ENCODE measurements at places on chromosomes 11 and 22.

- peak; percentile 32 for DNase-seq
Measured at GRCh38 chr11:69337211-69337721, 43.3 kb downstream of the MYEOV start.

GRCh38 chr11:75151346-75152047, 590 bp downstream of the SLCO2B1 start:
- no peak for DNase-seq

DNA sequence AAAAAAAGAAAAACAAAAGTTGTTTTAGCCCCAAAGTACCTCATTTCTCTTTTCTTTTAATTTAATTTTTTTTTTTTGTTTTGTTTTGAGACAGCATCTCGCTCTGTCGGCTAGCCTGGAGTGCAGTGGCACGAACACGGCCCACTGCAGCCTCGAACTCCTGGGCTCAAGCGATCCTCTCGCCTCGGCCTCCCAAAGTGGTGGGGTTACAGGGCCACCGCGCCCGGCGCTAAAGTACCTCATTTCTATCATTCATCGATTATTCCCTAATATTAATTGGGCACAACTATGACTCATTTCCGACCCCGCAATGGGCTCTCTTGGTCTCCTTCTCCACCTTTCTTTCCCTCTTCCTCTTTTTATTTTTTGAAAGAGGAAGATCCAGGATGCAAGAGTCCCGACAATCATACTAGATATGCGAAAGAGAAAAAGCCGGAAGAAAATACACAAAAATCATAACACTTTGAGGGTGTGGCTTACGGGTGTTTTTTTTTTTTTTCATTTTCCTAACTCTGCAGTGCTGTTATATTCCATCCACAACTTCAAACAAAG, 475 bp upstream of the AIP start:
- DNase-seq, result no peak

DNA sequence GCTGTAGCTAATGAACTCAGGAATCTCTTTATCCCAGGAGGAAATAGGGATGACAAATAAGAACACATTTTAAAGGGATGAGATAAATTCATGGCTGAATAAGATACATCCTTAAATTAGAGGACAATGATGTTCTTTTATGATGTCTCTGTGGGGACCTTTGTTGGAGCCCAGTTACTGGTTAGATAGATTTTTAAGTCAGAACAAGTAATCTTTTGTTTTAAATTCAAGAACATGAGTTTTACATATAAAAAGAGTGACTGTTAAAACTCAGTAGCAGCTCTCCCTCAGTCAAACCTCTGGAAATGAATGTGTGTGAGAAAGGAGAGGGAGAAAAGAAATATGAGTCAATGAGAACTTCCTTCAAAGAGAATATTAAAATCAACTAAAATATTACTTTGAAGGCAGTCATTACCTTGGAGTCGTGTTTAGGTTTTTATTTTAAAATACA, 241.6 kb downstream of the SWAP70 start:
- DNase-seq, result no peak

DNA sequence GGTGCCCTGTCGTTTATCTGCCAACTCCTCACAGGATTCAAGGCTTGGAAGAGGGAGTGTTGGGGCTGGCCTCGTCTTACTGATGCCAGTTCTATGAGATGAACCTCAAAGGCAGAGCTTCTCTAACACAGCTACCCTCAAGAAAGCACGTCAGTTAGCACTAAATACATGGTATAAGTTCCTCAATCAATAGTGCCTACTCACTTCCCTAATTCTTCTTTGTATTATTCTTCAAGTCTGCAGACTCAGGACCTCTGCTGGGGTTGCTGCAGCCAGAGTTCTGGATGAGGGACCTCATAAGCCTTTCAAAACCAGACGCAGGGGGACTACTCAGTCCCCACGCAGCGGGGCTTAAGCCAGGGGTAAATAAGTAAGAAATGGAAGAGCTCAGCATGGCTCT, 118.3 kb downstream of the VPREB1 start:
- peak; percentile 45 for DNase-seq

DNA sequence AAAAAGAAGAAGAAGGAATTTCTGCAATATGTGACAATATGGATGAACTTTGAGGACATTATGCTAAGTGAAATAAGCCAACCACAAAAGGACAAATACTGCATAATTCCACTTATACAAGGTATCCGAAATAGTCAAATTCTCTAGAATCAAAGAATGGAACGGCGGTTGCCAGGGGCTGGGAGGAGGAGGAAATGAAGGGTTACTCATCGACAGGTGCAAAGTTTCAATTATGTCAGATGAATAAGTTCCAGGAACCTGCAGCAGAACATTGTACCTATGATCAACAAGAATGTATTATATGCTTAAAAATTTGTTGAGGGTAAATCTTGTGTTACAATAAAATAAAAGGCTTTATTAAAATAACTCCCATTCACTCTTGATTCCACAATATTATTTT, 49.0 kb downstream of the SC5D start:
- DNase-seq, result no peak

DNA sequence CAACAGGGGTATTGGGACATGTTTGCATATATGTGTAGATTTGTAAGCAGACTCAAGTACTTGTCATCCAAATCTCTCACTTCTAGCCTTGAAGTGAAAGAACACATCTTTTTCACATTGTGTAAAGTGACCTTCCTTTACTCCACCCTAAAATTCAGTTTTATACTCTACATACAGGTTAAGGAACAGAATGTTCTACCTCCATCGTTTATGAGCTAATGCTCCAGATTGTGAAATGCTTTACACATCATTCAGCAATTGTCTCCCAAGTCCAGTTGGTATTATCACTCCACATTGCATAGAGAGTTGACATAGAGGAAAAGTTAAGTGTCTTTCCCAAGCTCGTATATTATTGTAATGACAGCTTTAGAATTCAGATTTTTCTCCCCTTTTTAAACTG, 46.1 kb upstream of the BLID start:
- no peak for DNase-seq

DNA sequence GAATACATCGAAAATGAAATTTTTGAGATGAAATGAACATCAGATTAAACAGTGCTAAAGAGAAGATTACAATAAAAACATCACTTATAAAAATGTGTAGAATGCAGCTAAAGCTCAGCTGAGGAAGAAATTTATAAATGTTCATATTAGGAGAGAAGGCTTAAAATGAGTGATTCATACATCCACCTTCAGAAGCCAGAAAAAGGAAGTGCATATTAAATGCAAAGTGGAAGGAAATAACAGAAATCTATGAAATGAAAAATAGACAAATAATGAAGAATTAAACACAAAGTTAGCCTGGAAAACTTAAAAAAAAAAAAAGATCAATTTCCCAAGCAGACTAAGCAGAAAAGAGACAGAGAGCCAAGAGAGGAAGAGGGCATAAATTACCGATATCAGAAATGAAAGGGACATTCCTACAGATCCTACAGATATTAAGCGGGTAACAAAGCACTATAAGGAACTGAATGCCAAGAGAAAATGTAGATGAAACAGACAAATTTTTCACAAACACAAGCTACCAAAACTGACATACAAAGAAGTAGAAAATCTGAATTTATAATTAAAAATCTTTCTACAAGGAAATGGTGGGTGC, 7.2 kb upstream of the MOB2 start:
- DNase-seq, result no peak

DNA sequence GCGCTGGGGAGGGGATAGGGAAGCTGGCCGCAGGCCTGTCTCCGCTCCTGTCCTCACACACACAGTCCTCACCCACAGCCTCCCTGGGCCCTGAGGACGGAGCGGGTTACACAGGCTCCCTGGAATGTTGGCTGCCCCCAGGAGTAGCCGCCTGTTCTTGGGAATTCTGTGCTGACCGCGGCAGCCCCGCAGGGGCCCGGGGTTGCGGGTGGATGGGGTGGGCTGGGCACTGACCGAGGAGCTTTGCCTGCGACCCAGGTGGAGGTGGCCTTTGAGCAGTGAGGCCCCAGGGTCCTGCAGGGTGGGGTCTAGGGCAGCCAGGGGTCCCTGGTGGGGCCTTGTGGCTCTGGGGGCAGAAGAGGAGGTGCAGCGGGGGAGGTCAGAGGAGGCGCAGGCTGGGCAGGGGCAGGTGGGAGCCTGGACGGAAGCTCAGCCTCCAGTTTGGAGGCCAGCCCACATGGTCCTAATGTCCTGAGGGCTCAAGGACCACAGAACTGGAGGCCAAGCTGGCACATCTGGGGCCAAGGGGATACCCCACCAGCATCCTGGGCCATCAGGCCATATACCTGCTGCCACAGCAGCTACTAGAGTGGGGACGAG, 6.6 kb upstream of the MRGPRG start:
- DNase-seq, result no peak

DNA sequence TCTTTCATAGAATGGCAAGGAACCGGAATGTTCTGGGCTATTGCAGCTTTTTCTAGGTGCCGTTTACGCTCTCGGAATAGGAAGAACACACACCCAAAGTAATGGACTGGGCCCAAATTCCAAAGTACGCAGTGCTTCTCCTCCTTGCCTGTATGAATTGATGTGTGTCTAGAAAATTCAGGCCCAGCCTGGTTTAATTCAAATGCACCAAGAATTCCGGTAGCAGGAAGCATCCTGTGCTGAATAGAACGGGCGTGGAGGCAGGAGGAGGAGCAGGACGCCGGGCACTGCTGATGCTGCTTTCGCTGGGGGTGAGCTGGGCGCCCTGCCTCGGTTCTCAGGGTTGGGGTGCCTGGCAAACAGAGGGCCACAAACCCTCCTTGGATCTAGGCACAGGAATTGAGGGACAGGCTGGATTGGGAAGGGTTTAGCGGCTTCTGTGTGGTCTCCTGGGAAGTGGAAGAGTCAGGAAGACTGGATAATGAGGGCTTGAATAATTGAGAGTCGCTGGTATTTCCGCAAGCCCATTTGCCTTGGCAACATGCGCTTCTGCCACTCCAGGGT, 2.0 kb downstream of the PARVB start:
- DNase-seq, result no peak

- no peak for DNase-seq
Measured at GRCh38 chr11:129333873-129334272, 41.8 kb upstream of the BARX2 start.

DNA sequence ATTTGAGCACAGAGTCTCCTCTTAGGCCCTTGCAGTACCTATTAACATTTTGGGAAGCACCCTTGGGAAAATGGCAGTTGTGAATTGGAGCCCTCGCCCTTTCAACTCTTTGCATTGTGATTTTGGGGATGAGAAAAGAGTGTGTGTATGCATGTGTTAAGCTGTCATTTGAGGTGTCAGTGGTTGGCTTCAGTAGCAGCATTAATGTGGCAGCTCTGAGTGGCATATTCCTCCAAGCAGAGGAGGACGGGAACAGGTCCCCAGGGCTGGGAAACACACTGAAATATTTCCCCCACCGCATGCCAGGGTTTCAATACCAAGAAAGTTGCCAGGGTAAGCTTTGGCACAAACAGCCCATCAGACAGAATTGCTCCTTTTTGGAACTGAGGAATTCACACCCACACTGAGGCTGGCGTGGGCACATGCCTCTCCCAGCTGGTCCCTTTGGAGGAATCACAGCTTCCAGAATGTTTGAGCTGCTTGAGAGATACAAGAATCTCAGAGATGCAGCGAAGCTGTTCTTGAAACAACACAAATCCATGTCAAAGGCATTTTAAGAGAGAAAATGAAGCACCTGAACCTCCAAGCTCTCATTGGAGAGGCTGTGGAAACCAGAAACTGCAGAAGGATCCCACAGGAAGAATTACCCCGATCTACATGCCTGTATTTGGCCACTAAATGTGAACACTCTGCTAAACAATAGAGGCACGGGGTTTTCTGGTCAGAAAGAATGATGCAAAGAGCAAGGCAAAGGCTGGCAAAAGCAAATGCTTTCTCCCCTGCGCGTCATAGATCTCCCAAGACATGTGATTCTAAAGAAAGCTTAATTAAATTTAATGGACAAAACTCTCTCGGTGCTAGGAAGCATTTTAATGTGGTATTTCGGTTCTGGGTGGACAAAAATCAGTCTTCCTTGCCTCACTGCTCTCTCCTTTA, 67.2 kb upstream of the RCN1 start:
- DNase-seq, result no peak

DNA sequence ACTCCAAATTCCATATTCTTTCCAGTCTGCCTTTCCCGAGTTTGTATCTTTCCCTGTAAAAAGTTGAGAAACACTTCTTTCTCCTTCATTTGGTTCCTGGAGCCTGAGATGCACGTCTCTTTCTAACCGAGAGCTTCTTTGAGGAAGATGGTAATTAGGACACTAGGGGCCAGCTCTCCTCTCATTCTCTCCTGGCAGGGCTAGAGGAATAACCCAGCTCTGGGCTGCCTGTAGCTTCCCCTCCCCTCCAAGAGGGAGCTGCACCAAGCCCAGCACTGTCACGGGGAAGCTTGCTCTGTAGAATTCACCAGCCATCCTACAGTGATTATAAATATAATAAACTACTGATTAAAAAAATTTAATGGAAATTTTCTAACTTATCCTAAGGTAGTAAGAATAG, 26.9 kb downstream of the UBASH3B start:
- no peak for DNase-seq

- DNase-seq, result no peak
Measured at GRCh38 chr22:40953471-40953870, 2.3 kb downstream of the RBX1 start.

- no peak for DNase-seq
Measured at GRCh38 chr11:95500466-95500865, 269.5 kb upstream of the SESN3 start.

DNA sequence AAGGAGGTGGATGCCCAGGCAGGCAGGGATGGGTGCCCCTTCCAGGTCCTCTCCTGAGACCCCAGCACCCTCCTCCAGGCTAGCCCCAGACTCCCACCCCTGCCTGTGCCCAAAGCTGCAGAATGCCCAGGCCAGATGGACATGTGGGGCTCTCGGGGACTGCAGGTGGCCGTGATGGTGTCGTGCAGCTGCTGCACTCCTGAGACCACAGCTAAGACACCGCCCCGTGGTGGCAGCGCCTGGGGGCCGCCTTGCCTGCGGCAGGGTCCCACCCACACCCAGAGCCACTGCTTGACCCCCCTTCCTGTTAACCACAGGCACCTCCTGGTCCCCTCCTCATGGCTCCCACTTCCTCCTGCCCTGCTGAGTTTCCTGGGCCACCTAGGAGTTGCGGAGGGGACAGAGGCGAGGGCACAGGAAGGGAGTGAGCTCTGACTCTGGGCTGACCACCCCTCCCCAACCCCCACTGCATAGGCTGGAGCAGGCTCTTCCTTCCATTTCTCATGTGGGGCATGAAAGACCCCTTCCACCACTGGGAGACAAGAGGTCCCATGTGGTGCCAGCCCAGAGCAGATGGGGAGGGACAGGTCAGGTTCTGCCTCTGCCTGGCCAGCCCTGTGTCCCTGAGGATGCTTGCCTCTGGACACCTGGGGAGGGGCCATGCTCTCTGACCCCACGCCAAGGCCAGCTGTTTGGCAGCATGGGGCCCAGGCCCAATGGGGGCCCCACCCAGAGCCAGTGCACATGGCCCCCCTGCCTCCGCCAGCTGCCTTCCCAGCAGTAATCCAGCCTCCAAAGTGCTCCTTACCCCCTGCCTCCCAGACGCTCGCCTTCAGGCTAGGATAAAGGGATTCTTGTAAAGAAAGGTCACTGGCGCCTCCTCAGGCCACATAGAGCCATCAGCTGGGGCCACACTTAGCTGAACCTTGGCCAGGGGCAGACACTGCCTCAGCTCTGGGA, 29.3 kb downstream of the OSBPL5 start:
- no peak for DNase-seq

- no peak for DNase-seq
Measured at GRCh38 chr22:30205281-30206115, 41.1 kb downstream of the LIF start.

- no peak for DNase-seq
Measured at GRCh38 chr22:46406349-46406748, 70.8 kb downstream of the TRMU start.

- DNase-seq, result no peak
Measured at GRCh38 chr22:50253046-50253915, 2.2 kb upstream of the HDAC10 start.
